Stimulated activated CD8-positive, alpha-beta memory T cell treated with anti-CD3 and anti-CD28 coated beads, Interleukin-4, amount 100 ng/mL, for 1 hour (primary cell): ENCODE measurements at places on chromosomes 13 and 19.

- no peak for DNase-seq
Measured at GRCh38 chr13:62119739-62120700, 704.4 kb upstream of the PCDH20 start.

- no peak for DNase-seq
Measured at GRCh38 chr19:8526345-8527091, 12.6 kb upstream of the ZNF414 start.

DNA sequence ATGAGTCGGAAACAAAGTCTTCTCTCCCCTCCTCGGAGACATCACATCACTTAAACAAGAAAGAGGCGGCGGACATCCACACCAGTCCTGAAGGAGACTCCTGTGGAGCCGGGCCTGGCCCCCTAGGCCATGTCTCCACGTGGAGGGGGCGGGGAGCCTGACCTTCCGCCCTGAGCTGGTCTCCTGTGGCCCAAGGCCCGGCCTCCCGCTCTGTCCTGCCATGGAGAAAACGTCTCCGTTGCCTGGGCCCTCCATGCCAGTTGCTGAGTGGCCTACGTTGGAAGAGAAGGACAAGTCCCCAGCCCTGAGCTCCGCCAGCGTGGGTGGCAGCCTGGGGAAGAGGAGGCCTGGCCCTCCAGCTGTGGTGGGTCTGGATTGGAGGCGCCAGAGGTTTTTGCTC lies 5.5 kb upstream of the CACTIN start:
- no peak for DNase-seq

DNA sequence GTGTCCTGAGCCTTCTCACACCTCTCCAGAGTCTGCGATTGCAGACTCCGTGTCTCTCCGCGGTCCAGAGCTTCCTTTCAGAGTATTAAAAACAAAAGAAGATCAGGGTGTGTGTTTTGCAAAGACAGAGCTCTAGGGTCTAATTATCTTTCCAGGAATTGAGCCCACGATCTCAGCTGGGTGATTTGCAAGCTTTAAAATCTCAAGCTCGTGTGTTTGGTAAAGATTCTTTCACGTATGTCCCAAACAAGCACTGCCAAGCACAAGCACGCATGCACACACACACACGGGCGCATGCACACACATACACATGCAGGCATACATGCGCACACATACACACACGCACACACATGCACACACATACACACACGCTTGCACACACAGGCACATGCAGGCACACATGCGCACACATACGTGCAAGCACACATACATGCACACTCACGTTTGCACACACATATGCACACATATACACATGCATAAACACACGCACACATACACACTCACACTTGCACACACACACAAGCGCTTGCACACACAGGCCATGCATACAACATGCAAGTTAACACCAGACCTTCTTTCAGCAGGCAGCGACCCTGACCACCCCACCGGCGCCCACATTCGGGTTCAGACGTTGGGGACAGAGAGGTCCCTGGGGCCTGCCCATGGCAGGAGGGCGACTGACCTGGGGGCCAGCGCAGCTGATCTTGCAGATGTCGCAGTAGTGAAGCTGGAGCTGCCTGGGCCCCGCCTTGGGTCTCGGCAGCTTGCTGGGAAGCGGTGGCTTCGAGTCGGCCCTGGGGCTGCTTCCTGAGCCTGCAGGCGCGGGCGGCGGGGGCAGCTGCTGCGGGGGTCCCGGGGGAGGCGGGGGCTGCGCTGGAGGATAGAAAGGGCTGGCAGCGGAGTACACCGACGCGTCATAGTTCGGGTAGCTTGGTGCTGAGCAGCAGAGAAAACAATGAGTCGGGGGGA lies 37.9 kb downstream of the ZFR2 start:
- no peak for DNase-seq

GRCh38 chr19:36773223-36773579 lies 594 bp upstream of the ZNF850 start:
- no peak for DNase-seq
